DMS79 treated with DMSO at 0.1 percent for 48 hours (cell line): ENCODE measurements at places on chromosomes 7 and 10.

DNA sequence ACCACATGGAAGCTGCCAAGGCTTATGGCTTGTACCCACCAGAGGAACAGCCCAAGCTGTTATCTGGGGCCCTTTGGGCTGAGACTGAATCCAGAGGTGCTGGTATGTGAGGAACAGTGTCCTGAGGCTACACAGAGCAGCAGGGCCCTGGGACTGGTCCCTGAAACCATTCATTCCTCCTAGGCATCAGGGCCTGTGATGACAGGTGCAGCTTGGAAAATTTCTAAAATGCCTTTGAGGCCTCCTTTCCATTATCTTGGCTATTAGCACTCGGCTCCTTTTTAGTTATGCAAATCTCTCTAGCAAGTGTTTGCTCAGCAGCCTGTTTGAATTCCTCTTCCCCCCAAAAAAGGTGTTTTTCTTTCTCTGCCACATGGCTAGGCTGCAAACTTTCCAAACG, 1151.7 kb upstream of the LRRN3 start:
- DNase-seq: no peak

GRCh38 chr7:45420843-45421495, 153.2 kb upstream of the ADCY1 start:
- DNase-seq: no peak

DNA sequence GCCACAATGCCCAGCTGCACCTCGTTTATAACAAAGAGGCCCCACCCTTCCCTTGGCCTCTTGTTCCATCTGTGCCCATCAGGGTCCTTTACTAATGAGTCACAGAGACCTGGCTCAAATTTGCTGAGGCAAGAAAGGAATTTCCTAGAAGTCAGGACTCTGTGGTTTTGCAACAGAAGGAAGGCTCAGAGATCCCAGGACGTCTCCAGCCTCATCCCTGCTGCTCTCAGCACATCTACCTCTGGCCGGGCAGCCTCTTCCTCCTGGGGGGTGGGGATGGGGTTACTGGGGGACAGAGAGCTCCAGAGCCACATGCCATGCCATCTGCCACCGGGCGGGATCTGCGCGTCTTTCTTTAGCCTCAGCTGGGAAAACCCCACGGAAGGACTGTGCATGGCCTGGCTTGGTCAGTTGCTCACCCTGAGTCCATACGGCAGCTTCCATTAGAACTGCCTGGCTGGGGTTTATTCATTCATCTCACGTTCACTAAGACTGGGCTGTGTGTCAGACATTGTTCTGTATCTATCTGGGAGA, 41.9 kb upstream of the PSMG3 start:
- no peak for DNase-seq

DNA sequence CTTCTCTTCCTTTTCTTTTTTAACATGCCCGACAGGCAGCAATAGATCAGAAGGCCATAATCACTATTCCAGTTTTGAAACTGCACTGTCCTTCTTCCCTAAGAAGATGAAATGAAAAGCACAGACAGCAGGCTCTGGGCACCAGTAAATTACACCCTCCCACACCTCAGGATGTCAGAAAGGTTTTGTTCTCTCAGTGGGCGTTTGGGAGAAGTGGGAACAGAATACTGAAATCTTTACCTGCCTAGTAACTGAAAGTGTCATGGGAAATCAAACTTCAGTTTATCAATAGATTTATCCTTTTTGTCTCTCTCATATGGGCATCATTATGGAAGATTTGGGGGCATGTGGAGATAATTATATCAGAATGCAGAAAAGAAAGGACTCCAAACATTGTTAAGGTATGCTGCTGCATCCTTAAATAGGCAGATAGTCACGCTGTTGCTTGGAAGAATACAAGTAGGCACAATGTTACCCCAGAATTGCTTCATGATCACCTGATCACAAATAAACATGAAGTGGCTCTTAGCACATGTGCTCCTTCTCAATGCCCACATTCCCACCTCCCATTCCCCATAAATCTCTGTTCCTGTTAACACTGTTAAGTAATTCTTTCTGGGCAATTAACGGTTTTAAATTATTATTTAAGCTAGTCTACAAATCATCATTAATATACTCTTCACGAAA, 113.3 kb downstream of the DOCK4 start:
- no peak for DNase-seq

GRCh38 chr7:138876326-138876725, 78.3 kb upstream of the ATP6V0A4 start:
- no peak for DNase-seq

DNA sequence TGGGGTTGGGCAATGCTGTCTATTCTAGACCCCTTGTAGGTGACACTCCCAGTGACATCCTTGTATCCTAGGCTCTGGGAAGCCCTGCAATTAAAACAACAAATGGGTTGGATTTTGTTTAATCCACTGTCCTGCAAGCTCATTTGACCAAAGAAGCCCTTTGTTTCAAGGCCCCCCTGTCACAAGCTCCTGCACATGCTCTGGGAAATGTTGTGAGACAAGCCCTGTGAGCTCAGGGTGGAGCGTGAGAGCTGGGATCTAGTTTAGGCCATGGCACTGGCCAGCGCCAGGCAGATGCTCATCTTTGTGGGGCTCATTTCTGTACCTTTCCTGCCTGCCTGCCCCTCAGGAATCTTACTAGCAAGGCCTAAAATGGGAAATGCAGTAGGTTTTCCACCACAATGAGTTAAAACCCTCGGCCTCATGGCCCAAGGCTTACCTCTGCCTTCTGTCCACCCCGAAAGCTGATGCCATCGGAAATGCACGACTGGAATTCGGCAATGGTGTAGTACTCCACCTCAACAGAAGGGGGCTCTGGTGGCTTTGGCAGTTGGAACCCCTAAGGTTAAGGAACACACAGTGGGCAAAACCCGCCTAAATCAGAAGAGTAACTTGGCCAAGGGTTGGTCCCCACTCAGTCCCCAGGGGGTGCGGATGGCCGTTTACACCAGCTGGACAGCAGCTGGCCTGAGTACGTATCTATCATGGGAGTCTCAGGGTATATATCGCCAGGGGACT, 112.0 kb downstream of the NEURL1 start:
- no peak for DNase-seq

DNA sequence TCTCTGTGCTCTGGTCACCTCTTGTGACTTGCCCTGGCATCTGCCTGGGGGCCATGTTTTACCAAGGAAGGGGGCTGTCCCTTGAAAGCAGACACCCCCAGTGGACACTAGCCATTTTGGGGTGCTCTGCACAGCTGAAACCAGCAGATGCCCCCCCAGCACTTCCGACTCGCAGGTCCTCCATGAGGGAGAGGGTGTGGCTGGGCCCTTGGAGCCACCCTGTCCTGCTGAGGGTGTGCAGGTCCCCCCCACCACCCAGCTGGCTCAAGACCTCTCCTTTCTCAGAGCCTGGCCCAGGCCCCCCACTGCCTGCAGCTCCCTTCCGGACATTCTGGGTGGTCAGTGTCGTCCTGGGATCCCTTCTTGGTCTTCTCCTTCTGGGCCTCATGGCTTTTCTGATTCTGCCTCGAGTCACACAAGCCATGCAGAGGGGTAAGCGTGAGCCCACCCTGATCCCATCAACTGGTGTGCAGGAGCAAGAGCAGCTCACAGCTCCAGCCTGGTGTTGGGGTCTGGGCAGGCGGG, 12.3 kb downstream of the SCART1 start:
- no peak for DNase-seq

DNA sequence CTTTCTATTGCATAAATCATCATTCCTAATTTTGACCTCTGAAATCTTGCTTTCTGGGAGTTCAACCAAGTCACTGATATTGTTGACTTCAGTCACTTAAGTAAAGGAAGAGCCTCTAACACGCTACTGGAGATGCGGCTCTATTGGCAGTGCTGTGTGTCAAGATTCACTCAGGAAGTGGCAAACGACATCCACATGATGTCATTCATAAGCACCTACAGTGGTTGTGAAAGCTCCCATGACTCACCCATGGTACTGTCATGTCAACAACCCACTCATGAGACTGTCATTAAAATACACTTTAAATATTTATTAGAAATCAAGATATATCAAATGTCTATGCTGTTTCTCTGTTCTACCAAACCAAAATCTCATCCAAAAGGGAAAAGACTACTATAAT, 52.5 kb upstream of the LHFPL3 start:
- no peak for DNase-seq

DNA sequence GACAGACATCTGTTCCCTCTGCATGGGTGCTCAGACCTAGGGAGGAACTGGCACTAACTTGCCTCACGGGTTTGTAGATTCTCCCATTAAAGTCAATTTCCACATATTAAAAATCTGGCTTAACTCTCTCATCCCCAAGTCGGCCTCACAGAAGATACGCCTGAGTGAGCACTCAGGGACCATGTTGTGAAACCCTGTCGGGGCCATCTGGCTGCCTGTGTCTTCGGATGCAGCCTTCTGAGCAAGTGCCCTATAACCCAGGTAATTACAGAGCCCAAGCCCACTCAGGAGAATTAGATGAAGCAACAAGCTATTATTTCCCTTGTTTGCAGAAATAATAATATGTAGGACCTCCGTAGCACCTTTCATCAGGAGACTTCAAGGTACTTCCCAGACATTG, 219.3 kb upstream of the GLI3 start:
- DNase-seq: no peak

DNA sequence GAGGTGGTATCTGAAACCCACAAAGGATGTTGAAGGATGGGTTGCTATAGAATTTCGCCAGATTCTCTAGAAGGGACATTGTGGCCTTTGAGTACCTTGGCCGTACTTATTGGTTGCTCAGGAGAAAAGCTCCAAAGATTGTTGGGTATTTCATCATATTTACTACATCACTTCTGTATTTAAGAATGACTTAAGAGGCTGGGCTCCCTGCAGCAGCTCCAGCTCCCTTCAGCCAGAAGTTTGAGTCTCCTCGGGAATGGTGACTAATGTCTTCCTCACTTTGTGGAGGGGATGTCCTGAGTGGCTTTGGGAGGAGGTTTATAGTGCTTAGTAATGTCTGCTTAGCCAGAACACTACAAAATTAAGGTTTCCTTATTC, 18.1 kb downstream of the MINDY4 start:
- DNase-seq: no peak

DNA sequence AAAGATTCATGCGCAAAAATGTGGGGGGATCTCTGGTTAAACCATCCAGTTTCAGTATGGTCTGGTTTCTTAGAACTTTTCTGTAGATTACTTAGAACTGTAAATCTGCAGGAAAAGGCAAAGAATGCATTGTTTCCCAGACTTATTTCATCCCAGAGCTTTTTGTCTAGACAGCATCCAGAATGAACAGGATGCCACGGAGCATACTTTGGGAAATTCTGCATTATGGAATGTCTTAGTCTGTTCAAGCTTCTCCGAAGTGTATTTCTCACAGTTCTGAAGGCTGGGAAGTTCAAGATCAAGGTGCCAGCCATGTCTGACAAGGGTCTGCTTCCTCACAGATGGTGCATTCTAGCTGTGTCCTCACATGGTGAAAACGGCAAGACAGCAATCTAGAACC, 136.3 kb downstream of the INHBA start:
- DNase-seq: no peak

DNA sequence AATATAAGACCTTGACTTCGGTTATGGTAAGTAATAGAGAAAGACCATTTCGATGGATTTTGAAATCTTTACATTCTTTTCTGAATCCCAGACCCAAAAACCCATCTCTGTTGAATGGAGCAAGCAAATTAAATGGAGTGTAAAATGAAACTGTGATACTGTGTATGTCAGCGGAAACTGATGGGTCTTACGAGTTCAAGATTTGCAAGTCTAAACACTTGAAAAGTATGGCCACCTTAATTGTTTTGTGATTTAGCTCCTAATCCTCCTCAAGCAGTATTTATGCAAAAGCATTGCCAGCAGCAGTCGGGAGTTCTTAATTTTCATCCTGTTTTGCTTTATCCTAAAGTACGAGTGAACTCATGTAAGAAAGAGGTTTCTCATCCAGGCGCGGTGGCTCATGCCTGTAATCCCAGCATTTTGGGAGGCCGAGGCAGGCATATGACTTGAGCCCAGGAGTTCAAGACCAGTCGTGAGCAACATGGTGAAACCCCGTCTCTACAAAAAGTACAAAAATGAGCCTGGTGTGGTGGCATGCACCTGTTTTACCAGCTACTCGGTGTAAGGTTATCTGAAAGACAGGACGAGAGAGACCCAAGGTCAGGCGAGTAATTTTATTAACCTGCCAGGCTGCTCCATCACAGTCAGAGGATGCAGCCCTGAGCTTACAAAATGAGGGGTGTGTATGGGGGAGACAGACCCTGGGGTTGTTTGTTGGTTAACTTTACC, 5.8 kb upstream of the DHTKD1 start:
- DNase-seq: no peak

DNA sequence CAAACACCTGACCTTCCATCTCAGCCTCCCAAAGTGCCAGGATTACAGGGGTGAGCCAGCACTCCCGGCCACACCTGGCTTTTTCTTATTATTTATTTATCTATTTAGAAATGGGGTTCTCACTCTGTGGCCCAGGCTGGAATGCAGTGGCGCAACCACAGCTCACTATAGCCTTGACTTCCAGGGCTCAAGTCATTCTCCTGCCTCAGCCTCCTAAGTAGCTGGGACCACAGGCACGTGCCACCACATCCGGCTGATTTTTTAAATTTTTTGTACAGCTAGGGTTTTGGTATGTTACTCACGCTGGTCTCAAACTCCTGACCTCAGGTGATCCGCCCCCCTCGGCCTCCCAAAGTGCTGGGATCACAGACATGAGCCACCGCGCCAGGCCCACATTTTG, 56.9 kb upstream of the MYL10 start:
- DNase-seq: no peak

- DNase-seq: no peak
These were observed 118.0 kb downstream of the RAB11FIP2 start for GRCh38 chr10:117928741-117929140.

- DNase-seq: no peak
These were observed 134.6 kb downstream of the LHPP start for GRCh38 chr10:124596116-124596785.

DNA sequence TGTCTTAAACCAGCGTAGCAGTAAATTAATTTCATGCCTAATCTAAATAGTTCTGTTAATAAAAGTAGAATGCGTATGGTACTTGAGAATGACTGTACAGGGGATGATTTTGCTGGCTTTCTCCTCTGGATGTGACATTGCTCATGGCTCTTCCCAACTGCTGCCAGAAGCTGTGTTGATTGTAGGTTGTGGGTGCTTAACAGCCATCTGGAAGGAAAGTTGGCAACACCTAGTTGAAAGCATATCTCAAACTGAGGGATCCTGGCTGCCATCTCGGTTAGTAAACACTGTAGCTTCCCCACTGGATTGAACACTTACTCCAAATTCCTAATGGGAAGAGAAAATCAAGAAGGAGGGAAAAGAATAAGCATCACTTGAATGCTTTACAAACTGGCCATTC, 130.9 kb downstream of the NXPH1 start:
- DNase-seq: no peak

GRCh38 chr10:29370097-29371092, 81.5 kb downstream of the LYZL1 start:
- no peak for DNase-seq

DNA sequence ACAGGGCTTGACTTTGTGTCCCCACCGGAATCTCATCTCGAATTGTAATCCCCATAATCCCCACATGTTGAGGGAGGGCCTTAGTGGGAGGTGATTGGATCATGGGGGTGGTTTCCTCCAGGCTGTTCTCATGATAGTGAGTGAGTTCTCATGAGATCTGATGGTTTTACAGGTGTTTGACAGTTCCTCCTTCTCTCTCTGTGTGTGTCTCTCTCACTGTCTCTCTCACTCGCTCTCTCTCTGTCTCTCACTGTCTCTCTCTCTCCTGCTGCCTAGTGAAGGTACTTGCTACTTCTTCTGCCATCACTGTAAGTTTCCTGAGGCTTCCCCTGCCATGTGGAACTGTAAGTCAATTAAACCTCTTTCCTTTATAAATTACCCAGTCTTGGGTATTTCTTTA, 289.8 kb upstream of the HABP2 start:
- no peak for DNase-seq

GRCh38 chr7:18467011-18467410, 28.5 kb upstream of the HDAC9 start:
- DNase-seq: no peak

GRCh38 chr10:95476469-95477174, 84.5 kb downstream of the SORBS1 start:
- DNase-seq: no peak
